SIG-M5 (cell line): ENCODE measurements at places on chromosomes 11 and 22.

GRCh38 chr11:61026121-61027031 is 54.9 kb downstream of the CD6 start:
- DNase-seq, result no peak

GRCh38 chr22:41478473-41478872 is 9.6 kb downstream of the ACO2 start:
- DNase-seq, result no peak

DNA sequence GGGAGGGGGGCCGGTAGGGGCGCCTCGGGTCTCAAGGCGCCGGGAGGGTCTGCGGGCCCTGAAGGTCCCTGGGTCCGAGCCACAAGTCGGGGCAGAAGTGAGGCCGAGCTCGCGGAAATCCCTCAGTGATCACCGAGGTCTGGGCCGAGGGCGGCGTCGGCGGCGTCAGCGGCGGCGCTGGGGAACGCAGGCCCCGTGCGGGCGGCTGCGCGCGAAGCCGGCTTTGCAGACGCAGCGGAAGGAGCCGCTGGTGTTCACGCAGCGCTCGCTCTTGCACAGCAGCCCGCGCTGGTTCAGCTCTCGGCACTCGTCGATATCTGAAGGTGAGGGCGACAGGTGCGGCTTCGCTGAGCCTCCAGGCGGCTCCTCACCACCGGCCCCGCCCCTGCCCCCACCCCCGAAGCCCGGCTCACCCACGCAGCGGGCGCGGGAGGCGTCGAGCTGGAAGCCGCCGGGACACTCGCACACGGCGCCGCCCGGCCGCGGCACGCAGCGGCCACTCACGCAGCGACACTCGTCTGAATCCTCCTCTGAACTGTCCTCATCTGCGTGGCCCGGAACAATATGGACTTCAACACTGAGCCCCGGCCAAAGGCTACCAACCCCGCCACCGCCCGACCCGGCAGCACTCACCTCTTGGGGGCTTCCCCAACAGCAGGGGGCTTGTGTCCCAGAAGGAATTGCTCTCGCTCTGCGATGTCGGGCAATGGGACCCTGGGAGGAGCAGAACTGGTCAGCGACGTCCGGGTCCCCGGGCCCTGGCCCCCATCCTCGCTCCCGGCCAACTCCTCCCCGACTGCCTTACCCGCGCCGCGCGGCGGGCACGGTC is 14.2 kb downstream of the SCYL1 start:
- no peak for DNase-seq

GRCh38 chr11:79026803-79027445 is 413.9 kb downstream of the TENM4 start:
- DNase-seq, result no peak

GRCh38 chr11:88131764-88132470 is 43.3 kb downstream of the RAB38 start:
- DNase-seq, result no peak
